ENCODE measurements at places on chromosomes 3 and 15.

GRCh38 chr3:182214416-182214815 is 502.7 kb downstream of the SOX2 start:
- H3K4me1 ChIP-seq, result no peaks in the 10 kb centered on the region
- H3K36me3 ChIP-seq, result no peaks in the 10 kb centered on the region
- H3K27ac ChIP-seq, result no peak overlapping the region
- no peak overlapping the region for H3K4me3 ChIP-seq

DNA sequence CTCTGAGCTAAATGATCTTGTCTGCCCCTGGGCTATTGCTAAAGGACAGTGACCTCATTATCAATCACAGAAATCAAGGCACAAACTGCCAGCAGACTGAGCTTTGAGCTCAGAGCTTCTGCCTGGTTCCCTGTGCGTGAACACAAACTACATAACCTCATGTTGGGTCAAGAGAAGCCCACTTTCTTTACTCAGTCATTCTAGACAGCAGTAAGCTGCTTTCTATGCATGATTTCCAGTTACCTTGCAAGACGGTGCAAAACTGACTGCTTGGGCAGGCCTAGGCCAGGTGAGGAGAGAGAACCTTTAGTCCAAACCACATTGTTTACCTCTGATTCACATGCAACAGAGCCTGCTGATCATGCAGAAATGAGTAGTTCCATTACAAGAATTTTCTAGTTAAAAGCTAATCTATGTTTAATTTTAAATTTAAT is 75.1 kb downstream of the ARRDC4 start:
- no peak for DNase-seq
- no peak overlapping the region for H3K4me3 ChIP-seq
- H3K27me3 ChIP-seq, result no peaks in the 10 kb centered on the region

DNA sequence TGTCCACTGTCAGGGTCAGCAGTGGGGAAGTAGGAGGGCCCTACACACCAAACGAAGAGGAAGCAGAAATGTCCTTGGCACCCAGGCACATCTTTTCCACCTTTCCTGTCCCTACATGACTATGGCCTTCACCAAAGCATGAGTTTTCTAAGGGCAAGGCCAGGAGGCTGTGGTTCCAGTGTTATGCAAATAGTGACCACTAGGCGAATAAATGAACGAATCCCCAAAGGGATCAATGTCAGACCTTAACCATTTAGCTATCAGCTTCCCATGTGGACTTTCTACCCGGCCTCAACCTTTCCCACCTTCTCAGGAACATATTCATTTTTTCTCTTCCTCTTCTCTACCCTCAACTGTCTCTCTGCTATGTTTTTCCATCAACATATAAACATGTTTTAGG is 63.1 kb downstream of the NTRK3 start:
- no peak overlapping the region for H3K4me3 ChIP-seq
- H3K36me3 ChIP-seq, result no peaks in the 10 kb centered on the region
- no peaks in the 10 kb centered on the region for H3K4me1 ChIP-seq

DNA sequence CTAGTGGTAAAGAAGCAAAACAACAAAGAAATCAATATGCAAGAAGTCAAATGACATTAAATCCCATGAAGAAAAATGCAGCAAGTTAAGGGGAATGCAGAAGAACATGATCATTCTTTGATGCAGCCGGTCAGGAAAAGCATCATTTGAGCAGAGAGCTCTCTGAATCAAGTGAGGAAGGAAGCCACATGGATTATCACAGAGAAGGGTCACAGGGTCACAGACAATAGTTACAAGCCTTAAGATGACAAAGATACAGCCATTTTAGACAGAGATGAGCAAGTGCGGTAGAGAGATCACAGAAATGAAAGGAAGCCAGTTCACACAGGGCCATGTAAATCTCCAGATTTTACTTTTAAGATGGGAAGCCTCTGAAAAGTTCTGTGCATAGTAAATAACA is 43.9 kb downstream of the UBE3A start:
- H3K36me3 ChIP-seq, result peaks cover 44% of the 10 kb centered on the region
- DNase-seq, result no peak

GRCh38 chr3:32138545-32139104 is 32.2 kb downstream of the GPD1L start:
- no peak for DNase-seq
- no peak overlapping the region for H3K27ac ChIP-seq
- peaks cover 85% of the 10 kb centered on the region for H3K36me3 ChIP-seq
- no peaks in the 10 kb centered on the region for H3K27me3 ChIP-seq
- H3K4me1 ChIP-seq, result no peaks in the 10 kb centered on the region

GRCh38 chr15:44726136-44726535 is 10.2 kb upstream of the TRIM69 start:
- peak overlapping the region; percentile 96 for H3K27ac ChIP-seq
- H3K27me3 ChIP-seq, result no peaks in the 10 kb centered on the region
- H3K4me1 ChIP-seq, result peaks cover 15% of the 10 kb centered on the region

DNA sequence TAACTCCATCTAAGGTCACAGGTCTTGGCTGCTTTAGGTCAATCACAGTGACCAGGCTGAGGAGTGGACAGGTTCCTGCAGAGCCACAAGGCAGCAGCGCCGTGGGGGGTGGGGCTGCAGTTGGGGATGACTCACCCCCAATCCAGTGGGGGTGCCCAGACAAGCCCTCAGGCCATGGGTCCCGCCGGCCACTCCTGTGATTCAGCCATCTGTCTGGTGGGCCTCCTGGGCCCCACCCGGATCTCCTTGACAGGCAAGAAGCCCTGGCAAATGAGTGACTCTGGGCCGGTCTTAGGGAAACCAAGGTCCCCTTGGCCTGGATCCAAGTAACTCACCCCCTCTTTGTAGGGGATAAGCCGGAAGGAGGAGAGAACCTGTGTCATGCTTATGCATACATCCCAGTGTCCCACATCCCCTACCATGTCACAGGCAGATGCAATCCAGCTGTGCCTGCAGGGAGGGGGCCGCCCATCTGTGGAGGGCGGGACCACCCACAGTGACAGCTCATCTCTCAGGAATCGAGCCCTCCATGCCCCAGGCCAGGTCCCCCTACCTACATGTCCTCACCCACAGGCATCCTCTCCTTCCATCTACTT is 495 bp upstream of the COL7A1 start:
- no peak for DNase-seq
- H3K27me3 ChIP-seq, result no peaks in the 10 kb centered on the region
- H3K4me1 ChIP-seq, result peaks cover 95% of the 10 kb centered on the region
- H3K36me3 ChIP-seq, result peaks cover 11% of the 10 kb centered on the region

GRCh38 chr3:165617134-165617533 is 220.1 kb downstream of the BCHE start:
- DNase-seq, result no peak
- H3K27me3 ChIP-seq, result no peaks in the 10 kb centered on the region
- H3K27ac ChIP-seq, result no peak overlapping the region
- H3K36me3 ChIP-seq, result no peaks in the 10 kb centered on the region
- H3K4me1 ChIP-seq, result no peaks in the 10 kb centered on the region

GRCh38 chr3:66411961-66412887 is 88.6 kb downstream of the LRIG1 start:
- H3K4me3 ChIP-seq, result no peak overlapping the region
- no peak for DNase-seq
- H3K36me3 ChIP-seq, result no peaks in the 10 kb centered on the region
- no peaks in the 10 kb centered on the region for H3K27me3 ChIP-seq
- peaks cover 40% of the 10 kb centered on the region for H3K4me1 ChIP-seq
- H3K27ac ChIP-seq, result no peak overlapping the region

GRCh38 chr15:67968564-67968963 is 85.6 kb upstream of the PIAS1 start:
- H3K27ac ChIP-seq, result no peak overlapping the region
- peak overlapping the region; percentile 40 for H3K4me3 ChIP-seq
- no peaks in the 10 kb centered on the region for H3K36me3 ChIP-seq
- DNase-seq, result no peak
- no peaks in the 10 kb centered on the region for H3K27me3 ChIP-seq

DNA sequence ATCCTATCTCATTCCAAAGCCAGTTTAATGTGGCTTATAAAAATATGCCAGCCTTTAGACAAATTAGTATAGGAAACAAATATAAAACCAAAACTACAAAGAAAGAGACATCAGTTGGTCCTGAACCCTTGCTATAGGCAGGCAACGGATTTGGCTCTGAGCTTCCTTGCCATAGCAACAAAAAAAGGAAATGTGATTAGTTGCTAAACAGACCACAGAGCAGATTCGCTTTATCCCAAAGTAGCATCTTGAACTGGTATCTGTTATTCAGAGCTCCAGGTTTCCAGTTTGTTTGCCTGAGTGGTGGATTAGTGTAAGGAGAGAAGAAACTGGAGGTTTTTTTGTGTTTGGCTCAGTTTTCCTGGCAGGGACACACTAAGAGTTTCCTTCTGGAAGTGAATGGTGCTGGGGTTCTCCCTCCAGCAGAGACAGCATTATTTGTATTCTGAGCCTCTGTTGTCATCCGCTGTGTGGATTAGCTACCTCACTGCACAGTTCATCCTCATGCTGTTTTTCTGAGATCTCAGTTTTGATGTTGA is 44.1 kb downstream of the CHST2 start:
- DNase-seq, result no peak
- no peaks in the 10 kb centered on the region for H3K36me3 ChIP-seq
- no peak overlapping the region for H3K27ac ChIP-seq
- no peaks in the 10 kb centered on the region for H3K4me1 ChIP-seq

DNA sequence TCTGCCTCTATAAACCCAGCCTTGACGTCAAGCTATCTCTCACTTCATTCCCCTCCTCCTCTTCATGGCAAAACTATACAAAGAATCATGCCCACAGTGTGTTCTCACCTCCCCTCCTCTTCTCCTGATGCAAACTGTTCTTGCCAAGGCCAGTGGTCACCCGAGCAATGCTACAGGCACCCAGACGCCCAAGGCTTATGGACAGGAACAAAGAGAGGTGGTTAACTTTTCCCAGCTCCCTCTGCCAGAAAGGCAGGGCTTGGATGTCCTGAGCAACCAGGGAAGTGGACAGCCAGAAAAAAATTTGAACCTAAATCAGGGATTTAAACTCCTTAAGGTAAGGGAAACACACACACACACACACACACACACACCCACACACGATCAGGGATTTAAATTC is 5.1 kb downstream of the SLC41A3 start:
- DNase-seq, result no peak
- H3K27me3 ChIP-seq, result no peaks in the 10 kb centered on the region
- no peak overlapping the region for H3K27ac ChIP-seq
- no peak overlapping the region for H3K4me3 ChIP-seq

DNA sequence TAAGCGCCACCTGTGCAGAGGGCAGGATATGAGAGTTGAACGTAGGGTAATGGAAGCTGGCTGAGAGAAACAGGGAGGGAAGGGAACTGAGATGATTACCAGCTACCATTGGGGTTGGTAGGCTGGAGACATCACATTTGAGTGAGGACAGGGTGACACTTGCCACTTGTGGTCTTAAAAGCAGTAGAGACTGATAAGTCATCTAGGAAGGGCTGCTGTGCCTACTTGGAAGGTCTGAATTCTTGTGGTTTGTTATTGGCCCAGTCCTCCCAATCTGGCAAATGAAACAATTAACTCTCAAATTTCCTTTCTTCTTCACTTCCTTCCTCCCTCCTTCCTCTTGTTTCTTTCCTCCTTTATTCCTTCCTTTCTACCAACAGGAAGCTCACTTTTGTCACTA is 46.8 kb downstream of the COL6A5 start:
- no peak overlapping the region for H3K27ac ChIP-seq
- no peaks in the 10 kb centered on the region for H3K36me3 ChIP-seq
- H3K27me3 ChIP-seq, result no peaks in the 10 kb centered on the region
- H3K4me3 ChIP-seq, result no peak overlapping the region
- no peak for DNase-seq

GRCh38 chr15:94584833-94585244 is 353.5 kb downstream of the MCTP2 start:
- H3K36me3 ChIP-seq, result no peaks in the 10 kb centered on the region
- no peak for DNase-seq
- no peak overlapping the region for H3K4me3 ChIP-seq
- no peaks in the 10 kb centered on the region for H3K27me3 ChIP-seq

DNA sequence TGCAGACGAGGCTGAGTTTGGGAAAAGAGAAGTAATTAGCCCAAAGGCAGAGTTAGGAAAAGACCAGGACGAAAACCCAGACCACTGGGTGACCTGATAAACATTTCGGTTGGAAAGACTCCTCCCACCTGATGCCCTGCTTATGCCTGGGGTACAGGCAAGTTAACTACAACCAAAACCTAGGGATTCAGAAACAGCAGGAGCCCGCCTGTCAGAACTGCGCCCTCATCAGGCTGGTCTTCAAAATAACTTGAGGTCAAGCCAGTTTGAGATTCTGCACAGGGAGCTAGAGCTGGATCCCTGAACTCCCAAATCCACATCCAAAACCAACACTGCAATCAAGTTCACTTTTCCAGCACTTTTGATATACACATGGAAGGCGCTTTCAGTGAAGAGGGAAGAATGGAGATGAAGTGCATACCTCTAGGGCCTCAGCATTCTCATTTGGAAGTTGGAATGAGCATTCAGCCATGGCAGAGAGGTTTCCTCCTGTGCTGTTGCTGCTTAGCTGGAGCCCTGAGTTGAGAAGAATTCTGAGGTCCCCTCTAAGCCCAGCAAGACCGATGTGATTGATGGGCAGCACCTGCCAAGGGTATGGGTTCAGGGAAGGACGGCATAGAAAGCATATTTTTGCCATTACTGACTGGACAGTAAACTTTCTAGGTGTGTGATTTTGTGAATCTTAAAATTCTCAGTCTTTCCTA is 11.6 kb downstream of the TSEN2 start:
- no peaks in the 10 kb centered on the region for H3K4me1 ChIP-seq
- H3K27ac ChIP-seq, result no peak overlapping the region
- no peaks in the 10 kb centered on the region for H3K27me3 ChIP-seq
- H3K36me3 ChIP-seq, result peaks cover 100% of the 10 kb centered on the region
- no peak overlapping the region for H3K4me3 ChIP-seq

GRCh38 chr15:101852356-101852755 is 40.4 kb downstream of the OR4F15 start:
- no peak for DNase-seq
- no peaks in the 10 kb centered on the region for H3K36me3 ChIP-seq
- no peaks in the 10 kb centered on the region for H3K4me1 ChIP-seq
- H3K27me3 ChIP-seq, result no peaks in the 10 kb centered on the region
- no peak overlapping the region for H3K4me3 ChIP-seq

DNA sequence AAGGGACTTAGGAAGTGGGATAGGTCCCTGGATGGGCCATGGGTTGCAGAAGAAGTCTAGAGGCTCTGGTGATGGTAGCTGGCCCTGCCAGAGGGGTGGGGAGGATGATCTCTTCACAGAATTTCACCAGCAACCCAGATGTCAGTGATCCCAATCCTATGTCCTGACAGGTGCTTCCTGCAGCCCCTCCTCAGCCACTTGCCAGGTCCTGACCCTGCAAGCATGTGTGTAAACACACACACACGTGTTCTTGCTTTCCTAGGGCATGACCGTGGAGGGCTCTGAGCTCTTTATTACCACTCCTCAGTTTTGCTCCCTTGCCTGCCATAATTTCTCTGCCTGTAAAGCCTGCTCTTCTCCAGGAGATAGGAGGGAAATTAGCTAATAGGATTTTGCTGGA is 12.5 kb downstream of the TEX264 start:
- no peak overlapping the region for H3K4me3 ChIP-seq
- peaks cover 89% of the 10 kb centered on the region for H3K36me3 ChIP-seq
- no peak for DNase-seq
- peaks cover 95% of the 10 kb centered on the region for H3K4me1 ChIP-seq

All from esophagus squamous epithelium (tissue), 5 donors.